ELR (cell line): ENCODE measurements at places on chromosomes 2 and 18.

DNA sequence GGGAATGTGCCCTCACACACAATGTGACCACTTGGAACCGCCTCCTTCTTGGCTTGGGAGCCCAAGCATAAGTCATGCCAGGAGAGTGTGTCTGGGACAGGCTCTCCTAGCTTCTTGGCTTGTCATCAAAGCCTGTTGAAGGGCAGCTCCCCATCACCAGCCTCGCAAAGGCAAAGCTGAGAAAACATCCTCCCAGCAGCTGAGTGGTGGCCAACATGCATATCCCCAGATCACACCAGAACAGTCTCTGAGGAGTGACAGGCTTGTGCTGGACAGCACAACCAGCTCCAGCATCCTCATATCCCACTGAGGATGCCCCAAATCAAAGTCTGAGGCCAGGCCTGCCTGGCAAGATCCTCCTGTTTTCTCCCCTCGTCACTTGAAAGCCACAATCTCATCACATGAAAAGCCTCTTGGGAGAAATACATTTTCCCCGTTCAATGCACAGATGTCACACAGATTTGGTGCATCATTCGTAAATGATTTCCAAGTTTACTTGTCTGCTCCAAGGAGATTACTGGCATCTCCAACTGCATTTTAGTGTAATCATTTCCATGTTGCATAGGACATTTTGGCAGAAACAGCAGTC is 269.3 kb downstream of the TTC32 start:
- no peak for DNase-seq

GRCh38 chr2:224041554-224041953 is 2.5 kb upstream of the SERPINE2 start:
- no peak for DNase-seq

GRCh38 chr18:463827-464541 is 36.5 kb downstream of the COLEC12 start:
- peak; percentile 64 for DNase-seq

DNA sequence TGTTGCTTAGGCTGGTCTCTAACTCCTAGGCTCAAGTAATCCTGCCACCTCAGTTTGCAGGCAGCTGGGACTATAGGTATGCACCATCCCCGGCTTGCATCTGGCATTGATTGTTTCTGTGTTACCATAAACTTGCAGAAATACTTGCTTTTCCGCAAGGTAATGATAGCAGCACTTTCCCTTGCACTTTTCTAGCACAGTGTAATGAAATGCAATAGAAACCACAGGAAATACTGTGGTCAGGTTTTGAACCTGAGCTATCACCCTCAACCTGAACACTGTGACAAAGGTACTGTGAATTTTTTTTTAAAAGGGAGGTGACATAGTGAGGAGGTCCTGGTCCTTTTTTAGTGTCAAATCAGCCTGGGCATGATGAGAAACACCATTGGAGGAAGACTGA is 38.3 kb downstream of the DHRS9 start:
- DNase-seq, result no peak

DNA sequence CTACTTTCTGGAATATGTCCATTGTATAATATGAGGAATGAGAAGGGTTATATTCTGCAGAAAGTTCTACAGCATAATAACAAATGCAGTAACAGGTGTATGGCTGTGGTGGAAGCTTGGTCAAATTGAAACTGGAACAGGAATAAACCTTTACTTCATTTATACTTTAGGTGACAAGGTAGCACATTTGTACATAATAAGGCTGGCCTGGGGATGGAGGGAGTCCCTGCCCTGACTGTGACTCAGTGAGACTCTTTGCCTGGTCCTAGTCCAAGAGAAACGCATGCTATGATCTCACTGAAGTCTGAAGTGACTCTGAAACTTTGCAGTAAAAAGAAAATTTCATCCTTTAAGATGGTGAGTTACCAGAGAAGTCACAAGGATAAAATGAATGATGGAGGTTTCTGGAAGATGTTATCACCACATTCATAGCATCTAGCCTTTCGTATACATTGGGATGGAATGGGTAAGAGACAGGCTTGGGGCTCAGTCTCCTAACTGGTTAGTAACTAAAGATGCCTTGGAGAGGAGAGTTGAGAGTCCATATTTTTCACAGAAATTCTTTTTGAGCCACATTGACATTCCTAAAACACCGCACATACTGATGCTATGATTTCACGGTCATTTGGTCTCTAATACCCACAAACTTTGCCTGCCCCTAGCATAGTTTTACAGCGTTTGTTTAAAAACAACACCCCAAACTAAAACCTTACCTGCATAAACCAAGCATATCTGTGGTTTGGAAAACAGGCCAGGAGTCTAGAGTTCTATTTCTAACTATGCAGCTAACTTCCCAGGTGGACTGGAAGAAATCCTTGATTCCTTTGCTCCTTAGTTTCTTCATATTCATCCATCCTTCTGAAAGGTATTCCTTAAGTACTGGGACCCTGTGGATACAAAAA is 42.4 kb upstream of the NABP1 start:
- peak; percentile 94 for DNase-seq

DNA sequence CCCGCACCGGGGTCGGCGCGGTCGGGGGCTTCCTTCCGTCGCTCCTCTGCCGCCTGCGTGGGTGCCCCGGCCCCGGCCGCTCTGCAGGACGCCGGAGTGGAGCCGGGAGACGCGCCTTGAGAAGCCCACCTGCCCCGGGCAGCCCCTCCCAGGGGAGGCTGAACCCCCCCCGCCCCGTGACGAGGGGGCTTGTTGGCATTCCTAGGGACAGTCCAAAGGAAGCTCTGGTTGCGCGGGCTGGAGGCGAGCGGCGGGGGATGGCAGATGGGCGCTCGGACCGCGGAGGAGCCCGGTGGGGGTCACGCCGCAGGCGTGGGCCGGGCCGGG is 133.5 kb upstream of the MGAT5 start:
- no peak for DNase-seq

- DNase-seq, result no peak
These were observed 7.8 kb downstream of the NT5DC4 start for GRCh38 chr2:112728378-112729175.

GRCh38 chr2:67842375-67842959 is 220.3 kb downstream of the C1D start:
- no peak for DNase-seq

- DNase-seq, result peak; percentile 13
These were observed 923 bp downstream of the AMER3 start for GRCh38 chr2:130756053-130756873.

- DNase-seq, result peak; percentile 21
These were observed 482.2 kb downstream of the SPAG16 start for GRCh38 chr2:213766465-213766901.
